ENCODE measurements at places on chromosomes 6 and 20.

- no peak for DNase-seq
Observed at GRCh38 chr20:22495172-22495571, 89.2 kb downstream of the FOXA2 start.

DNA sequence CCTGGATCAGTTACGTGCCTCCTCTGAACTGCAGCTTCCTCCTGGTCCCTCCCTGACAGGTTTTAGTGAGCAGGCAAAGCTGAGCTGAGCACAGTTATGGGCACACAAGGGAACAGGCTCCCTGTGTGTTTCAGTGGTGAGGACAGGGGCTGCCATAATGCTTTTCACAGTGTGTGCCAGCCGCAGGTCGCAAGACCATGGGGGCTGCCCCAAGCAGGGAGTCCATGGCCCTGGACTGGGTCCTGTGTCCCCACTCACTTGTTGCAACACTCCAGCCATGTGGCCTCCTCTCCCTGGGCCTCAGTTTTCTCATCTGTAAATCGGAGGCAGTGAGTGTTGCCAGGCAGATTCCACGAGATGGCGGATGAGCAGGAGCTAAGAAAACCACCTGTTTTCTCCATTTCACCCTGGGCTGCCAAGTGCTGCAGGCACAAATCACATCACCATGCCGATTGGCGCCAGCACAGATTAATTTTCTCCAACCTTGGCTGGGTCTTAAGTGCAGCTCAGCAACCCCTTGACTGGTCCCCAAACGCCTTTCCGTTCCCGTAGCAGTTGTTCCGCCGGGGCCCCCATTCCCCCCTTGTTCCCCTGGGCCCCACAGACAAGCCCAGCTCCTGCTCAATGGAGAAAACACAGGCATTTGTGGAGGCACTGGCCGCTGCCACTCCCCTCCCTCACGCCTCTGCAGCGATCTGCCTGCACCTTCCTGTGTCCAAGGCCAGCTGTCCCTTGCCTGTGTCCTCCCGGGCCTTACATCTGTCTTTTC lies 57.1 kb upstream of the NNAT start:
- no peak for DNase-seq

DNA sequence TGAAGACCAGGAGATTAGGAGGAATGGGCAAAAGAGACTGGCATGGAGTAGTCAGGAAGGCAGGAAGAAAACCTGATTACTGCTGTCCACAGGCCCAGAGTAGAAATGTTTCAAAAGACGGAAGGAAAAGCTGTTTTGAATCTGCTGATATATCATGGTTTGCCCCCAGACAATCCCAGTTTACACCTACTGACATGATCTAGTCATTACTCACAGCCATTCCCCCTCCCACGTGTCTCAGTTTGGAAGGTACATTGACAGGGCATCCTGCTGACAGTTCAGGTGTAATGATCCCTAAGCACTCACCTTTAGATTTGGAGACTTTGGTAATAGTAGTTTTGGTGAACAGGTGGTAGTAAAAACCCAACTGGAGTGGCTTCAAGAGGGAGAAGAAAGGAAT lies 9.8 kb upstream of the TXNDC5 start:
- DNase-seq = no peak

DNA sequence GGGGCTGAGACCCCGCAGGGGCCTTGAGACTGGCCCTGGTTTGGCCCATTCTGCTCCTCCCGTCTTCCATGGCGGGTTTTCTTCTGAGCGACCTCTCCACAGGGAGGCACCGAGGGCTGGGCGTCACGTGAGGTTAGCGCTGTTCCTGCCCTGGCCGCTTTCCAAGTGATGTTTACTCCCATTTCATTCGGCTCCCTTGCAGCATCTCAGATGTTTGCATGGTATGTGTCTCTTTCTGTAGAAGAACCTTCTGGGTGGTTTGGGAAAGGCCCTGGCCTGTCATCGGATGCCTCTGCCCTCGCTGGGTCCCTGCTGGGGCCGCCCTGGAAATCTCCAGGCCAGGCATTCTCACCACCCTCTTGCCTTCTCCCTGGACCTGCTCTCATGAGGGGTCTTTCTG lies 17.3 kb downstream of the RAMACL start:
- no peak for DNase-seq
